ENCODE measurements at places on chromosomes 4 and X. TPM values are rescaled to one million over a fixed set of nuclear protein-coding genes. Genes with fewer than 3 reads are reported as not detected.

RASGEF1B gene
- polyA plus RNA-seq, result 12.2 TPM

SHROOM3 gene
- polyA plus RNA-seq, result 33.3 TPM

DNA sequence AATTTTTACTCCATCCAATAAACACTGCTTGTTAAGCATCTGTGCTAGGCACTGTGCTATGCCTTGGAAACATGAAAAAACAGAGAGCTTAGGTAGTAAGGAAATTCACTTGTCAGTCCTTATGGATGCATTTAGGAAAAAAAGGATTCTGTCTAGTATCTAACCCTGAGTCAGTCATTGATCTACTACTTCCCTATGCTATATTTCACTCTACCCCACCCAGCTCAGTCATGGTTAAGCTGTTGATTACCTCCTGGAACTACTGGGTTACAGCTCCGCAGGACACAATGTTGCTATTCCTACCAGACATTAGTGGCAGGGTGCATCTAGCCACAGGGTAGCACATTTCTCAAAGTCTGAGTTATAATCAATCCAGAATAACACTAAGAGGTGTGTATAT is 2.9 kb upstream of the USP53 start:
- no peak for DNase-seq

DNA sequence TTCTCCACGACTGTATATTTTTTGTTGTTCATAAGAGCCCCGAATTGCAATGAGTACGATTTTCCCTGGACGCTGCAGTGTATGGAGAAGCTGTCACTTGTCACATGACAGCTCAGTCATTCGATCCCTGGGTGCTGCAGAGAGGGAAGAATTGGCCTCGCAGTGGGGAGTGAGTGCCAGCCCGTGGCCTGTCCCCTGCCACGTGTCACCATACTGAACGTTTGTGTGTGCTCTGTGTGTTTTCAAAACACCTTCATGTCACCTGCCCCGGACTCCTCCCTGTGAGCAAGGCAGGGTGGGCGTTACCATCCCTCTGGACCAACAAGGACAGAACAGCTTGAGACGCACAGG is 77.9 kb downstream of the TBL1X start:
- no peak for DNase-seq

GRCh38 chr4:41061482-41062185 is 152.7 kb downstream of the APBB2 start:
- no peak for DNase-seq

- no peak for DNase-seq
Observed at GRCh38 chr4:169042608-169043007, 32.6 kb upstream of the CBR4 start.
